ENCODE measurements at places on chromosomes 5 and 9. TPM values are rescaled to one million over a fixed set of nuclear protein-coding genes. Genes with fewer than 3 reads are reported as not detected.

- H3K27ac ChIP-seq: no peak within 1 kb of the TSS
- peaks cover 33% of the 10 kb centered on the region for H3K4me1 ChIP-seq
- peak within 1 kb of the TSS; percentile 45 for H3K4me3 ChIP-seq
- no peaks in the 10 kb centered on the region for H3K36me3 ChIP-seq
Measured at GRCh38 chr5:83471405-83472212, at the start of gene VCAN. VCAN (plus strand) TSS chr5:83471744; CDS start chr5:83483519, 11,775 bp downstream.

Gene HTR1A
- total RNA-seq: not detected

Gene ROR2
- not detected for total RNA-seq

DNA sequence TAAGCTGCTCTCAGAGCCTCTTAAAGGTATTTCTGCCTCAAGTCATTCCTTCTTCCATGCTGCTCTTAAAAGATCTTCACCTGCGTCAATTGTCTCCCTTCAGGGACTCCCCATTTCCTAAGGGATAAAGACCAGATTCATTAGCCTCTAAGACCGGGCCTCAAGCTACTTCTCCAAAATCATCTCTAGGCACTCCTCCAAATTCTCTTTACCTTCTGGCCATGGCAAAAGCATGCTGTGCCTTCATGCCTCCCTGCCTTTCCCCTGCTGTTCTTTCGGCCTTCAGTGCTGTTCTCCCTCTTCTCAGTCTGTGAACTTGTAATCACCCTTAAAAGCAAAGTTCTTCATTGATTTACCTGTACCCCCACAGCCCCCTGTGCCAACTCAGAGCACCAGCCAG lies 4.4 kb downstream of the TMOD1 start:
- H3K27ac ChIP-seq: no peak overlapping the region
- no peaks in the 10 kb centered on the region for H3K36me3 ChIP-seq
- no peak overlapping the region for H3K4me3 ChIP-seq
- no peak for DNase-seq
- peaks cover 38% of the 10 kb centered on the region for H3K27me3 ChIP-seq

Gene SPINK4
- total RNA-seq: not detected

DNA sequence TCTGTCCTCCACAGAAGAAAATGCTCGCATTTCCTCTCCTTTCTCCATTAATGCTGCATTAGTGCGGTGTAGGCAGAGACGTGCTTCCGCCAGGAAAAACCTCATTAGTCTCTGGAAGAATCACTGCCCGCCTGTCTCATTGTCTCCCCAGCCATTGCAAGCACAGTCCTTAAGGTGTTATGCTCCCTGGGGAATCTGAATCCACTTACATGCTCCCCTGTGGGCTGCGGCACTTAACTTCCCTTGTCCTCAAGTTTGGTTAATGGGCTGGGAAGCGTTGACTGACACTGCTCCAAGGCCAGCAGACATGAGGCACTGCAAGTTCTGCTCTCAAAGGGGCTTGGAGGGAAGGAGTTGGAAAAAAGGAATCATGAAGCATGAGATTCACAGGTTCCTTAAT lies 41.6 kb downstream of the TARS1 start:
- DNase-seq: no peak
- H3K27ac ChIP-seq: no peak overlapping the region
- H3K27me3 ChIP-seq: no peaks in the 10 kb centered on the region
- peaks cover under 1% of the 10 kb centered on the region for H3K36me3 ChIP-seq

DNA sequence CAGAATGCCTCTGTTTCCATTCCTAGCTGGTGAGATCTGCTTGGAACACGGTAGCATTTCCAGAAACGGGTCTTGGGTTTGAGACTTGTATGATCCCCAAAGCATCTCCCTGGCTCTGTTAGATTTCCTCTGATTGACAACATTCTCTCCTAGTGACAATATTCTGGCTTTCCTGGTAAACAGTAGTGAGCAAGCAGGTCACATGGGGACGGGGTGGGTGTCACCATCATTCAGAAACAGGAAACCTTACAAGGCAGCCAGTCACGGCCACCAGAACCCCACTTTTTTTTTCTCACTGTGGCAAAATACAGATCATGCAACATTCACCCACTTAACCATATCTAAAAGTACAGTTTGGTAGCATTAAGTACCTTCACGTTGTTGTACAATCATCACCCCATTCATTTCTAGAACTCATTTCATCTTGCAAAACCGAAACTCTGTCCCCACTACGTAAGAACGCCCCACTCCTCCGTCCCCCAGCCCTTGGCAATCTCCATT lies 90.1 kb upstream of the LMX1B start:
- peak overlapping the region; percentile 28 for H3K4me3 ChIP-seq
- no peak for DNase-seq
- no peaks in the 10 kb centered on the region for H3K36me3 ChIP-seq
- no peak overlapping the region for H3K27ac ChIP-seq

Gene PDZD2
- total RNA-seq: 1.8 TPM

Gene NMUR2
- total RNA-seq: not detected

Gene CFAP77
- not detected for total RNA-seq

- H3K27me3 ChIP-seq: no peaks in the 10 kb centered on the region
- no peak overlapping the region for H3K4me3 ChIP-seq
- no peaks in the 10 kb centered on the region for H3K36me3 ChIP-seq
- H3K4me1 ChIP-seq: no peaks in the 10 kb centered on the region
Measured at GRCh38 chr5:65749956-65750355, 28.0 kb downstream of the NLN start.

- no peaks in the 10 kb centered on the region for H3K36me3 ChIP-seq
- DNase-seq: no peak
- no peak overlapping the region for H3K27ac ChIP-seq
- H3K27me3 ChIP-seq: no peaks in the 10 kb centered on the region
- H3K4me1 ChIP-seq: no peaks in the 10 kb centered on the region
Measured at GRCh38 chr9:122797316-122798063, 2.4 kb upstream of the OR1K1 start.

- H3K4me1 ChIP-seq: no peaks in the 10 kb centered on the region
- H3K36me3 ChIP-seq: no peaks in the 10 kb centered on the region
- no peaks in the 10 kb centered on the region for H3K27me3 ChIP-seq
- no peak for DNase-seq
Measured at GRCh38 chr5:168939156-168939800, 360.1 kb upstream of the PANK3 start.

DNA sequence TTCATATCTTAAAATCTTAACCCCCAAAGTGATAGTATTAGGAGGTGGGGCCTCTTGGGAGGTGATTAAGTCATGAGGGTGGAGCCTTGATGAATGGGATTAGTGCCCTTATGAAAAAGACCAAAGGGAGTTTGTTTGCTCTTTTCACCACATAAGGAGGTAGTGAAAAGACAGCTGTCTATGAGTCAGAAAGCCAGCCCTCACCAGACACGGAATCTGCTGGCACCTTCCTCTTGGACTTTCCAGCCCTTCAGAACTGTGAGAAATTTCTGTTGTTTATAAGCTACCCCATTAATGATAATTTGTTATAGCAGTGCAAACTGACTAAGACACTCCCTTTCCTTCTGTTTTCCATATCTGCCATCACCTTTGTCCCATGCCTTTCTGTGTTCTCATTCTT lies 20.8 kb downstream of the IFNB1 start:
- H3K4me3 ChIP-seq: no peak overlapping the region
- peaks cover 4% of the 10 kb centered on the region for H3K4me1 ChIP-seq
- H3K27me3 ChIP-seq: no peaks in the 10 kb centered on the region

DNA sequence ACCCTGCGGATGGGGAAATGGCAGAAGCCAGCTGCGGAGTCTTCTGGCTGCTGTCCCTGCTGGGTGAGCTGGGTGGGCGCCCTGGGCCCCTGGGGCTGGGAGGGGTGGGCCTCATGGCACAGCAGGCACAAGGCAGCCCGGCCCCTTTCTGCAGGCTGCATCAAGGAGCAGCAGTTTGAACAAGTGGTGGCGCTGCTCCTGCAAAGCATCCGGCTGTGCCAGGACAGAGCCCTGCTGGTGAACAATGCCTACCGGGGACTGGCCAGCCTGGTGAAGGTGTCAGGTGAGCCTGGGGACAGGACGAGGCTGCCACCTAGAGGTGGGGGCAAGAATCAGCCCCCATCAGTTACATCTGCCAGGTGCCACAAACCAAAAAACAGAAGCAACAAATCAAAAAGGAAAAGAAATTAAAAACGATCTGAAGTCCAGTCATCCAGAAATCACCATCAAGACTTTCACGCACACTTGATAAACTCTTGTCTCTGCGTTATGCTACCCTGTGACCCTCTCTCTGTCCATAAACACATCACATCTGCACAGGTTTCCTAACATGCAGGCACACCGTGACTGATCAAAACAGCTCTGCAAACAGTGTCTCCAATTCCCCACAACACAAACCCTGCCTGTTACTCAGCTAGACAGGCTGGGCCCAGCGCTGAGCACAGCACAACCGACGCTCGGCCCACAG lies 13.9 kb downstream of the REXO4 start:
- peaks cover 9% of the 10 kb centered on the region for H3K4me1 ChIP-seq
- H3K27ac ChIP-seq: no peak overlapping the region
- peaks cover 40% of the 10 kb centered on the region for H3K36me3 ChIP-seq
- peak; percentile 74 for DNase-seq
- no peak overlapping the region for H3K4me3 ChIP-seq

DNA sequence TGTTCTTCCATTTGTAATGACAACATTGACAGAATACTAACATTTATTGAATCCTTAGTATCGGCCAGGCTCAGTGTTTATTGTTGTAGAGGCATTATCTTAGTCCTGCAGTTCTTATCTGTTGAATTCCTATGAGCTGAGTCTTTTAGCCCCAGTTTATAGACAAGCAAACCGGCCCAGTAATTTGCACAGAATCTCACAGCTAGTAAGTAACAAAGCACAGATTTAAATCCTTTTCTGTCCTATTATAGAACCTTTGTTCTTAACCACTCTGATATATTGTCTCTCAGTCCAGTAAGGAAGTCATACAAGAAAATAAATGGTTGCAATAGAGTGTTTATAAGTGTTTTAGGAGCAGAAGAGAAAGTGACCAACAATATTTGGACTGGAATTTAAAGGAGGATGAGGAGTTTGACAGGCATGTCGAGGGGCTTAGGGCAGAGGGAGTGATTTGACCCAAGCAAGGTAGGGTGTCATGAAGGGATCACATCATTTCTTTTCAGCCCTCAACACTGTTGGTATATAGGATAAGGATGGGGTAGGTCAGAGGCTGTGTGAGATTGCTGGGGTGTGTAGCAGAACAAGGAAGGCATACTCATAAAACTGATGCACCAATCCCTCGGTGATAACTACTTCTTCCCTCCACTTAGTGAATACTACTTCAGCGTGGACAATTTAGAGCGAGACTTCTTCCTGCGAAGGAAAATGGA lies 39.5 kb downstream of the LARP1 start:
- no peaks in the 10 kb centered on the region for H3K27me3 ChIP-seq
- H3K27ac ChIP-seq: no peak overlapping the region
- peaks cover 83% of the 10 kb centered on the region for H3K36me3 ChIP-seq
- no peaks in the 10 kb centered on the region for H3K4me1 ChIP-seq

DNA sequence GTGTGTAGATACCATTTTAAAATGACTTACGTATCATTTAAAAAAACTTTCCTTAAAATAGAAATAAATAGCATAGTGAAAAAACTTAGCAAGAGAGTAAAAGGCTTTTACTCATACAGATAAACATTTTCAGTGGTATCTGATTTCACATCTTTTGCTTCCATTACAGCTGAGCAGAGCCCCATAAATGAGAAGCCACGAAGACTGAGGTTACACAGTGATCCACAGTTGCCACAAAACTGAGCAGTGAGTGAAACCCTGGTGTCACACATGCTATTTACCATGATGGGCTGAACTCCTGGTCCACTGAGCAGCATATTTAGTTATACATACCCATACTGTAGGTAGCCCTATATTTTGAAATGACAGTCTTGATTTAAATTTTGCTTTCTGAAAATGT lies 401.2 kb downstream of the KIAA0825 start:
- DNase-seq: no peak
- H3K4me3 ChIP-seq: no peak overlapping the region
- H3K4me1 ChIP-seq: no peaks in the 10 kb centered on the region
- H3K27me3 ChIP-seq: no peaks in the 10 kb centered on the region
- no peaks in the 10 kb centered on the region for H3K36me3 ChIP-seq

Gene NMRK1
- total RNA-seq: 46.5 TPM

GRCh38 chr5:36059571-36060419 lies 6.9 kb downstream of the UGT3A2 start:
- H3K27ac ChIP-seq: no peak overlapping the region
- H3K27me3 ChIP-seq: no peaks in the 10 kb centered on the region
- H3K4me1 ChIP-seq: no peaks in the 10 kb centered on the region
- DNase-seq: no peak
- H3K4me3 ChIP-seq: no peak overlapping the region
- no peaks in the 10 kb centered on the region for H3K36me3 ChIP-seq

Gene ANKRD18A
- total RNA-seq: 7.2 TPM

GRCh38 chr5:172688349-172689217 lies 47.5 kb downstream of the NEURL1B start:
- peak overlapping the region; percentile 30 for H3K27ac ChIP-seq
- no peaks in the 10 kb centered on the region for H3K36me3 ChIP-seq
- no peak overlapping the region for H3K4me3 ChIP-seq
- no peaks in the 10 kb centered on the region for H3K27me3 ChIP-seq

DNA sequence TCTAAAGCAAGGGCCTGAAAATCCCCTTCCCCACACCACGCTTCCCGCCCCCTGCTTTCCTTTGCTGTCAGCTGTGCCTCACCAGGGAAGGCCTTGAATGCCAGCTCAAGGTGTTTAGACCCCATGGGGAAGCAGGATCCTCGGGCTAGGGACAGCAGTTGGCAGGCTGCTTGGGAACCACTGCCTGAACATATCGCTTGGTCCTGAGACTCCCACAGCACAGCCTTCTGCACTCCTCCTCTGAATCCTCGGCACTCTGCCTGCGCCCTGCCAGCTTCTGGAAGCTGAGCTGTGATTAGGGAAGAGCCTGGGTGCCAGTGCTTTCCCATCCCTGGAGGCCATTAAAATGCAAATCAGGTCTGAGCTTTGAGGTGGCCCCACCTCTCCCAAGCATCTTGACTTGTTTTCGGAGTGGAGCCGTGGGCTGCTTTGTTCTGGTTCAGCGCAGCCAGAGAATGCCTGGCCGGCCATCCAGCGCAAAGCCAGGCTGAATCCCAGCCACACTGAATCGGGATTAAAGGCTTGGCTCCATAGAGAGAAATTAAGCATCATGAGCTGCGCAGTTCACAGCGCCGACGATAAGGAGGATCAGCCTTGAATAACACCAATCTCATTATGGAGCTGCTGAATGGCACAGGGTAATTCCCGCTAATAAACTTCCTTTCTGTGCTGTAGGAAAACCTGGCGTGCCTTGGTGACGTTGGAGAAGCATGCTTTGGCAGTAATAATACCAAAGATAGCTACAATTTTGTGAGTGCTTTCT lies 40.0 kb downstream of the AMBP start:
- DNase-seq: no peak
- H3K27ac ChIP-seq: no peak overlapping the region
- no peak overlapping the region for H3K4me3 ChIP-seq
- no peaks in the 10 kb centered on the region for H3K27me3 ChIP-seq
- no peaks in the 10 kb centered on the region for H3K4me1 ChIP-seq

DNA sequence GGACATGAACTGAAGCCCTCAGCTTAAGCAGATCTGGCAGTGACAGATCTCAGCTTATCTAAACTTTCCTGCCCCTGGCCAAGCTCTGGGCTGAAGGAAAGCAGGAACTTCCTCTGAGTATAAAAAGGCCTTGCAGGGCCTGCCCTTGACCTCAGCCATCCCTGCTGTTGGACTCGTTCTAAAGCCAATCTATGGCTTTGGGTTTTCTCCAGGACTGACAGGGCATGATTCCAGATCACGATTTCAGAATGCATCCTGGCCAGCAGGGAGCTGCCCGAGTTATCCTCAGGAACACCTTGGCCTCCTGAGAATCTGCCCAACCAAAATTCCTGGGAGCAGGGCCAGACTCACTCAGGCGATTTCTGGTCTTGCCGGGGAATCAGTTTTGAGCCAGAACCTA lies 502.7 kb downstream of the TLE4 start:
- H3K27ac ChIP-seq: no peak overlapping the region
- H3K27me3 ChIP-seq: no peaks in the 10 kb centered on the region
- no peak overlapping the region for H3K4me3 ChIP-seq
- no peak for DNase-seq
- H3K4me1 ChIP-seq: no peaks in the 10 kb centered on the region
